ENCODE measurements at places on chromosomes 2 and 18.

GRCh38 chr2:7703543-7704144 lies 786.4 kb downstream of the RNF144A start:
- no peak for DNase-seq

- no peak for DNase-seq
Observed at GRCh38 chr2:189327879-189328847, 113.1 kb upstream of the WDR75 start.

GRCh38 chr2:99776906-99777646 lies 287.3 kb upstream of the REV1 start:
- no peak for DNase-seq

GRCh38 chr2:43293744-43294695 lies 67.6 kb upstream of the ZFP36L2 start:
- no peak for DNase-seq

DNA sequence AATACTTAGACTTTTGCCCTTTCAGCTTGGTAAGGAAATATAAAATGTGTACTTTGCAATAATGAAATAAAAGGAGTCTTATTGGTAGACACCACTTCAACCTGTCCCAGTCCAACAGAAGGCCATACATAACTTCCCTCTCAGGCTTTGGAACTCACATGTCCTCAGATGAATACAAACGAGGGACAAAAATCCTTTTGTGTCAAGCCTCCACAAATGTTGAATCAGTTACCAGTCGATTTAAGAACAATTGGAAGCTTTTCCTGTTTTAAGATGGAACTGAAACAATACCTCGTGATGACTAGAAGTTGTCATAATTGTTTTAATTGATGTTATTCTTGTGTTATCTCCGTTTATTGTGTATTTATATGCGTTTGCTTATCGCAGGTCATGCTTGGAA lies 385.1 kb upstream of the POU3F3 start:
- no peak for DNase-seq

DNA sequence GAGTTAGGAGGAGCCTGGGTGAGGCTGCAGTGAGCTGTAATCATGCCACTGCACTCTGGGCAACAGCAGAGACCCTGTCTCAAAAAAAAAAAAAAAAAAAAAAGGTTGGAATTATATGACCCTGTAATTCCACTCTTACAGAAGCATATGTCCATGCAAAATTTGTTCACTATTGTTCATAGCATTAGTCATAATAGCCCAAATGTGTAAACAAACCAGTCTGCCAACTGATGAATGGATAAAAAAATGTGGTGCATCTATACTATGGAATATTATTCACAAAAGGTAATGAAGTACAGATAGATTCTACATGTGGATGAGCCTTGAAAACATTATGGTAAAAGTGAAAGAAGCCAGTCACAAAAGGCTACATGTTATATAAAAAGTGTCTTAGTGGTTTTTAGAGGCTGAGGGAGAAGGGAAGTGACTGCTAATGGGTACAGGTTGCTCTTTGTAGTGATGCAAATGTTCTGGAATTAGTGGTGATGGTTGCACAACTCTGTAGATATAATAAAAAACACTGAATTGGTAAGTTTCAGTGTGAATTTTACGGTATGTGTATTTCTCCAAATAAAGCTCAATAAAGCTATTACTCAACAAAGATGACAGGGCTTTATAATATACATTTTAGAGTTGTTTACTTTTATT lies 9.4 kb downstream of the COA5 start:
- DNase-seq: no peak

DNA sequence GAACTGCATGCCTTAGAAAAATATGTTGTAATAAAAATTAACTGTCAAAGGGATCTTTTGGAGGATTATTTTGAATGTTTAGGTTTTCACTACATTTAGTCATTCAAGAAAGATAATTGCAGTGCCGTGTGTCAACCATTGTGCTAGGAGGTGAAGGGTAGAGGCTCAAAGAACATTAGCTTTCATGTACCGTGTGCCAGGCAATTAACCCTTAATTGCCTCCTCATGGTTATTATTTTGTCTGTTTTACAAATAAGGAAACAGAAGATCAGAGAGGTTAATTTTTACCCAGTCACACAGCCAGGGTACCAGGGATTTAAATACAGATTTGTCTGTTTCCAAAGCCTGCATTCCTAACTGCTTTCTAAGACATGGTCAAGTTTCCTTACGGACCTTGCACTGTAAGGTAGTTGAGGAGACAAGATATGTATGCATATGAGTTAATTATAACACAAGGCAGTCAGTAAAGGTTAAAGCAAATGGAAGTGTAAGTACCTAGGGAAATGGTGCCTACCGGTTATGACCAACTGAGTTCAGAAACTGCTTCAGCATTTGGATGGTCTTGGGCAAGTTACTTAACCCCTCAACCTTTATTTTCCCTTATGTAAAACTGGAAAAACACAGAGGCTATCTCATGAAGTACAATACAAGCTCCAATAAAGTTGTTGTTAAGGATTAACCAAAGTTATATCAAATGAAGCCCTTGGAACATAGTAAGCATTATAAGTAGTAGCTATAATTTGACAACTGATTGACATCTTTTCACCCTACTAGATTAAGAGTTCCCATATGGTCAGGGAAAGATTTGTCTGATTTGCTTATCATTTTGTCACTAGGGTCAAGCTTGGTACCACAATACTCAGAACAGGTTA lies 434.9 kb downstream of the MBD2 start:
- no peak for DNase-seq

DNA sequence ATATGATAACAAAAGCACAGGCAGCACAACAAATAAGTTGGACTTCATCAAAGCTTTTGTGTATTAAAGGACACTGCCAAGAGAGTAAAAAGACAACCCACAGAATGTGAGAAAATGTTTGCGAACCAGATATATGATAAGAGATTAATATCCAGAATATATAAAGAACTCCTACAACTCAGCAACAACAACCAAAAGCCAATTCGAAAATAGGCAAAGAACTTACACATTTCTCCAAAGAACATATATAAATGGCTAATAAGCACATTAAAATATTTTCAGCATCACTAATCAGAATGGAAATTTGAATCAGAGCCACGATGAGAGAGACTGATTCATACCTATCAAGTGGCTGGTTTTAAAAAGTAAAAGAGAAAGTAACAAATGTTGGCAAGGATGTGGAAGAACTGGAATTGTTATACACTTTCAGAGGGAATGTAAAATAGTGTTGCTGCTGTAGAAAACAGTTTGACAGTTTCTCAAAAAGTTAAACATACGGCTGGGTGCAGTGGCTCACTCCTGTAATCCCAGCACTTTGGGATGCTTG lies 25.2 kb downstream of the EPB41L5 start:
- DNase-seq: no peak

- DNase-seq: no peak
Observed at GRCh38 chr2:211141646-211142045, 585.2 kb downstream of the CPS1 start.

DNA sequence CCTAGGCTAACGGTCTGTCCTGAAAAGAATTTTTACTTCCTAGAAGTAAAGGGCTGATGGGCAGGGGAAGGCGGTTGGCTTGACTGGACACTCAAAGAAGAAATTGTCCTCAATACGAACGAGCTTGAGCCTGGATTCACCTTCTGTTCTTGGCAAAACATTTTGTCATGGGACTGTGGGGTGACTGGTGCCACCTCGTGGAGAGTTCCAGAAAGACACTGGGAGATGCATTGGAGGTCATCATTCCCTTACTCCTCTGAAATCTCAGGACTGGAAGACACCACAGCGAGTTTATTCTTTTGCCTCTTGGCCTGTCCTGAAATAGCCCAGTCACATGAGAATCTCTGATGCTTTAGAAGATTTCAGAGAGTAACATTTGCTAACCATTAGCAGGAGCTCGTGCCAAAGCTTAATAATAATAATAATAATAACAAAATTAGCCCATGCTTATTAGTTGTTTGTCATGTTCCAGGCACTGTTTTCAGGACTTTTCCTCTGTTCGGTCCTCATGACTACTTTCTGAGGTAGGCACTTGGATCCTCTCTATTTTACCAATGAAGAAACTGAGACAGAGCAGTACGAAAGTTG lies 44.5 kb downstream of the TMEM182 start:
- DNase-seq: peak; percentile 2

DNA sequence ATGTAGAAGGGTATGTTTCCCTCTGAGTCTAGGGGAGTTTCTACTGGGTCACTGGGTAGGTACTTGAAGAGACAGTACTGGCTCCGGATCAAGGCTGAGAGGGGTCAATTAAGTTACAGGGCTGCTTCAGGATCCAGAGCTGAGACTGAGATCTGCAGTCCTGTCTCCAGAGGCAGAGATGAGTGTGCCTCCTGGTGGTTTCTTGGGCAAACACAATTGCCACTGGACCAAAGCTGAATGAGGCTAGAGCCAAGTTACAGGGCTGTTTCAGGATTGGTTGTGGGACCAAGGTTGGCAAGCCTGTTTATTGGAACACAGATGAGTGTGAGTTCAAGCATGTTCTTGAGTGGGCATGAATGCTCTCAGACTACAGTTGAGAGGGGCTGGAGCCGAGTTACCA lies 157.9 kb downstream of the ADCYAP1 start:
- no peak for DNase-seq

GRCh38 chr2:239277401-239278085 lies 123.3 kb downstream of the HDAC4 start:
- no peak for DNase-seq

DNA sequence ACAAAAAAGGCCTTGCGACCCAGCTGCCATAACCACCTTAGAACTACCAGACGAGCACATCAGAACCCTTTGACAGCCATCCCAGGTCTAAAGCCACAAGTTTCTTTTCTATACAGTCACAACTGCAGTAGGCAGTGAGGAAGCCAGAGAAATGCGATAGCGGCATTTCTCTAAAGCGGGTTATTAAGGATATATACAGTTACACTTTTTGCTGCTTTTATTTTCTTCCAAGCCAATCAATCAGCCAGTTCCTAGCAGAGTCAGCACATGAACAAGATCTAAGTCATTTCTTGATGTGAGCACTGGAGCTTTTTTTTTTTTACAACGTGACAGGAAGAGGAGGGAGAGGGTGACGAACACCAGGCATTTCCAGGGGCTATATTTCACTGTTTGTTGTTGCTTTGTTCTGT lies 48.8 kb downstream of the FEZ2 start:
- no peak for DNase-seq

GRCh38 chr2:69495861-69496260 lies 58.6 kb upstream of the NFU1 start:
- DNase-seq: no peak

- no peak for DNase-seq
Observed at GRCh38 chr2:50535971-50536759, 495.8 kb downstream of the NRXN1 start.

GRCh38 chr2:62687636-62688035 lies 17.9 kb upstream of the EHBP1 start:
- no peak for DNase-seq

- DNase-seq: no peak
Observed at GRCh38 chr2:187445051-187445450, 3.0 kb downstream of the CALCRL start.

GRCh38 chr2:53473775-53474311 lies 293.8 kb upstream of the CHAC2 start:
- DNase-seq: no peak

- DNase-seq: no peak
Observed at GRCh38 chr2:241108271-241109209, 6.5 kb upstream of the MTERF4 start.

DNA sequence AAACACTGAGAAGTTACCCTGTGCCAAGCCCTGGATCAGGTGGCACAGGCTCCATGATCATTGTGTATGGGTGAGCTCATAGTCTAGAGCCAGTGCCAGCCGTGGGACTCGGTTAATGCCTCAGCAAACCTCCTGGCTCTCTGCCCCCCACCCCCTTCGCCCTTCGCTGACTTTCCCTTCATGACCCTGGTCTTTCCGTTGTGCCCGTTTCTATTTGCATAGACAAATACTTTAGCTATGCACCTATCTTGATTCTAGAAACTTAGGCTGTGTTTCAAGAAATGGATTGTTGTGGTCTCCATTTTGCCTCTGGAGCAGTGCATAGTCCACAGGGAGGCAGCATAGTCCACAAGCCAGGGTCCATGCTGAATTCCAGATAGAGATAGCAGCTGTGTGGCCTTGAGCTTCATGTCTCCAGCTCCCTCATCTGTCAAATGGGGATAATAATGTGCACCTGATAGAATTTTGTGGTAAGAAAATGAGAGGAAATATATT lies 44.8 kb upstream of the KDM3A start:
- DNase-seq: no peak

DNA sequence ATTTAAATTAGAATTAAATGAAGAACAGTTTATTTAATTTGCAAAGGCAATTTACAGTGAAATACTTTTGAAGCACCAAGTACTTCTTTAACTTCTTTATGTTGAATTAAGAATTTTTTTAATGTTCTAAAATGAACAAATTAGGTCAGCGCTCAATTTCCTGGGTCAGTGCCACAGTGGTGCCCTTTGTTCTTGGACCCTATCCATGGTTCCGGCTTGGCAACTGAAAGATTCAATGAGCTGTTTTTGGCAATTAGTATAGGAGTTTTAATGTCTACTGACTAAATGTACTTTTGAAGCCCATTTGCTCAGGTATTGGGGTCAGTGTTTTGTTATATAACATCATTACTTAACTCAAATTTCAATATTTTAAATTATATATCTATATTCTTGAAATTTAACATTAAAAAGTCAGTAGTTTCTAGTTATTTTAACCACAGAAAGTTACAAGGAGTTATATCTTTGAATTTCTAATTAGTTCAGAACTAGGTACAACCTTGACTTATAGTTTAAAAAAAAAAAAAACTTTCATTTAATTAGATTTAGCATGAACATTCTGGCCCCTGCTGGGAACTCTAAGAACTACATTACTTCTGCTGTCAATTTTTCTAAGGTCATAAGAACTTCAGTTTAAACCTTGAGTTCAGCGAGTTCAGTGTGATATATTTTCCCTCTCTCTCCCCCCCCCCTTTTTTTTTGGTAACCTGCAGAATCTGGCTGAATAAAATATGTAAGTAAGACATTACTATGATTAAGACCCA lies 7.6 kb upstream of the MSTN start:
- DNase-seq: no peak

DNA sequence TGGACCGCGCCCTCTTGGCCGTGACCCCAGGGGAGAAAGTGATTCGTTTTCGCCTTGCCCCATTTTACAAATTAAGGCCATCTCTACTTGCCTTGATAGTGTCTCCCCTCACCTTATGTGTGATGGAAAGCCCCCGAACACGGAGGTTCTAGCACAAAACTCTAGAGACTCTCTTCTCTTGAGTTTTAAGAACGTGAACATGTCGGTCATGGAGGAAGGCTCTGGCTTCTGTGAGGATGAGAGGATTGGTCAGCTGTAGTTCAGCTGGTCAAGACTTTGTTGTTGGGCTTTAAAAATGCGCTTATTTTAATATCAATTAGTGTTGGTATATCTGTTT lies 828 bp downstream of the DYNC1I2 start:
- DNase-seq: no peak

DNA sequence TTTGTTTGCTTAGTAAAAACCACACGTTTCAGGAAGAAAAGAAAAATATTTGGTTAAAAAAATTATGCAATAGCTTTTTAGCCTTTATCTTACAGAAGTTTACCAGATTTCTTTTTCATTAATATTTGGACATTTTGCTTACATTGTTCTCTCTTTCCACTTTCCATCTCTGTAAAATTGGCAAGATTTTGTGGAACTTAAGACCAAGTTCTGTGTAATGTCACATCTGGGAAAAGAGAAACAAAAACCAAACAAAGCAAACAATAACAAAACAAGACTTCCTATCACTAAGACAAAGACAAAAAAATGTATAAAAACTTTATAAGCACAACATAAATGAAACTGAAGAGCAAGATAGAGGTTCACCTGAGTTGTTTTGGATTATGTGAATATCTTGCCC lies 1392.1 kb upstream of the CELF4 start:
- DNase-seq: no peak

Measured in stimulated activated CD4-positive, alpha-beta T cell treated with anti-CD3 and anti-CD28 coated beads, Interleukin-15, amount 100 ng/mL, for 1 hour (primary cell).